ENCODE measurements at places on chromosomes 3 and 15.
A peak's percentile ranks its signal among the peaks of the same experiment; 100 is the strongest.

GRCh38 chr3:62169906-62170660 lies 203.3 kb downstream of the FEZF2 start:
- DNase-seq: no peak

GRCh38 chr15:69997813-69998212 lies 99.9 kb downstream of the TLE3 start:
- DNase-seq: no peak

DNA sequence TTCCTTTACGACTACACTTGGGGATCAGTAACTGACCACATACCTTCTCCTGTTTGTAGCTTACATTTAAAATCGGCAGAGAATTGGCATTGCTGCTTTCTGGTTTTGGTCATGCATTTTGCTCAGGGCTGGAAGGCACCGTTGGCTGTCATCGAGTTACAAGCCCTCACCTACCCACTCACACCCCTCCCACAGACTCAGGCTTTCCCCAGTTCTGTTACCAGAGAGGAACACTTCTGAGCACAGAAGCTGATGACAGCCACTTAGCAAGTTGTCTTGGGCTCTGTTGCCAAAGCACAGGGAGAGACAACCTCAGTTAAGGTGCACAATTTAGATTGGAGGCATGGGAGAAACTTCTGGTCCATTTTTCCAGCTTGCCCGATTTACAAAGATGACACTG lies 204.8 kb upstream of the TOPAZ1 start:
- DNase-seq: no peak

DNA sequence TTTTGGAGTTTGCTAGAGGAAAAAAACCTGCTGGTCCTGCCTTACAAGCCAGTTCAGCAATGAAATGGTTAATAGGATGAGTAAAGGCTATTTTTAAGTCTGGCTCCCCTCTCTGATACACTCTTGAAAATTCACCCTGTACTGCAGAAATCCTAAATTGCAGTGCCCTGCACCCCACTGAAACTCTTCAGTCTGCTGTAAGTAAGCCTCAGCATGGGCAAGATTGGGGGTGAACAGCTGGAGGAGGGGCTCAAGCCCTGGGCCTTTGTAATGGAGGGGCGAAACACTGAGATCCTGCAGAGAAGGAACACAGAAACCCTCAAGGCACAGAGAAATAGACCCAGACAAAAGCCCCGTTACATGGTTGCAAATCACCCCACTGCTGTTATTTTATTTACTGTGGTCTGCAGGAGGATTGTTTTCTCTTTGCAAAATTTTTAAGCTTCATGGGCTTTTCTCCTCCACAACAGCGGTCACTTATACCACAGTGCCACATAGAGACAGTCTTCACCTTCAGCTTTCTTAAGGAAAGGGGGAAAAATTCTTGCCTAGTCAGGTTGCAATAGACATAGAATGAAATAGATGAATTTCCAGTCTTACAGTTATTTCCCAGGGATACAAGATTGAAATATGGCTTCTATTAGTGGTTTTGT lies 45.0 kb downstream of the SOX2 start:
- no peak for DNase-seq

DNA sequence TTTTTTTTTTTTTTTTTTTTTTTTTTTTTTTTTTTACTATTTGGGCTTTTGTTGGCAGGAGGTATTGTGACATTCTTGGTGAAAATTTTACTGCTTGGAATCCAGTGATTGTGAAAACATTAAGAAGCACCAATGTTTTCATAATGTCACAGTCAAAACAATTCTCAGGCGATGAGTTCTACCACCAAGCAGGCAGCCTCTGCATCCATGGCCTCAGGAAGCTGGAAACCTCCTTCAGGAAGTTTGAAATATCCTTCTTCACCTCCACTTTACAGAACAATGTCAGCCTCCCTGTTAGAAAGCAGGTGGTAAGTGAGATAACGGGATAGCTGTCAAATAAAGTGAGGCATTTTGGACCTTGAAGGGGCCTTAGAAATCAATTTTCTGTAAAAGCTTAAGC lies 98.3 kb downstream of the MEX3B start:
- peak; percentile 14 for DNase-seq

- DNase-seq: no peak
Measured at GRCh38 chr3:94414418-94414817, 351.6 kb downstream of the NSUN3 start.

- peak; percentile 54 for DNase-seq
Measured at GRCh38 chr3:194985031-194985578, 285.9 kb downstream of the XXYLT1 start.

GRCh38 chr3:160464321-160464720 lies 14.7 kb upstream of the TRIM59 start:
- no peak for DNase-seq

DNA sequence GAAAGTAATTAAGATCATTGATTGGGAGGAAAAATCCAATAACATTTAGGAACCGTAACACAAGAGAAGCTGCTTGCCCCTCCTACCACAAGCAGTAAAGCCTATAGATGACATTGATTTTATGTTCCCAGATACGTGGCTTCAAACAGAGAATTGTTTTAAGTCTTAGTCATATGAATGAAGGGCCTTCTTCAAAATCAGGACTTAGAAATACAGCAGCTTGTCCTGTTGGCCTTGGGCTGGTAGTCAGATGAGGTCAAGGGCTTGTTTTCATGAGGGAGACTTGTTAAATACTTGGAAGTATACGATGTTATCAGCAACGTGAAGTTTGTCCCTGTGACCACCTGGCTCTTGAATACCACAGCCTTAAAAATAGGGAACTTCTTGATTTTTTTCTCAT lies 114.4 kb downstream of the VGLL4 start:
- DNase-seq: no peak

DNA sequence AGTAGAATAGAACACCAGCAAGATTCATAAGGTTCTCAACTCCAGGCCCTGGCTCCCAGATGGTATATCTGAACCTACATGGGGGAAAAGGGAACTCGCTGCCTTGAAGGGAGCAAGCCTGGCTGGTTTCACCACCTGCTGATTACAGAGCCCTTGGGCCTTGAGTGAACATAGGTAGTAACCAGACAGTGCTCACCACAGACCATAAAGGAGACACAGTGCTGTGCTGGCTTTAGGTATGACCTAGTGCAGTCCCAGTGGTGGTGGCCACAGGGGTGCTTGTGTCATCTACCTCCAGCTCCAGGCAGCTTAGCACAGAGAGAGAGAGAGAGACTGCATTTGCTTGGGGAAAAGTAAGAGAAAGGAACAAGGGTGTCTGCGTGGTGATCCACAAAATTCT lies 409.8 kb downstream of the FGF12 start:
- no peak for DNase-seq

DNA sequence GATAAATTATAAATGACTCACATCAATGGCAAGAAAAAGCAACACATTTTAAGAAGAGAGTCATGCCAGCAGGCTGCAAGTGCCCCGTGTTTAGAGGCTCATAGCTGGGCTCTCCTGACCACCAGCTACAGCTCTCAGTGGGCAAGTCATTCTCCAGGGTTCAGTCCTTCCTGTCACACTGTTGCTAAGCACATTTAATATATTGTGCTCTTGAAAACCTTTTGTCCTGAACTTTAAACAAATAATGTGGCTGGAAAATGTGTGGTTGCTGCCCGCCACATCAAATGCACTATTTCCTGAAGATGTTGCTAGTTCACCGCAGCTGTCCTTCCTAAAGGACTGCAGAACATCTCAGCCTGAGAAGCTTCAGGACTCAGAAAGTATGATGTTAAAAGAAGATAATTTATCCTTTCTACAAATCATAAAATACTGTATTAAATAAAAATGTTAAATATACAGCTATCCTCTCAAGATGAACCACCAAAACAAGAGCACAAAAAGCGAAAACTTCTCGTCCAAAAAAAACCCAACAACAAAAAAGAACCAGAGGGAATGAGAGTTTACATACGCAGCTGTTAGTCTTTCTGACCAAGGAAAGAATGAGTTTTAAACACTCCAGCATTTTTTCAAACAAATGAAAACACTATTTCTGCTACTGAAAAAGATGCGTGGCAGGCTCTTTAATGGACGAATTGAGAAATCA lies 951 bp downstream of the TARS3 start:
- DNase-seq: no peak

- no peak for DNase-seq
Measured at GRCh38 chr15:93321881-93322282, 232.9 kb upstream of the RGMA start.

GRCh38 chr15:63948971-63949370 lies 97.3 kb downstream of the DAPK2 start:
- DNase-seq: no peak

- DNase-seq: no peak
Measured at GRCh38 chr3:43128464-43128863, 22.6 kb upstream of the POMGNT2 start.

- DNase-seq: no peak
Measured at GRCh38 chr15:57780471-57780870, 74.0 kb downstream of the POLR2M start.

GRCh38 chr3:170848292-170848917 lies 21.6 kb downstream of the RPL22L1 start:
- peak; percentile 11 for DNase-seq

DNA sequence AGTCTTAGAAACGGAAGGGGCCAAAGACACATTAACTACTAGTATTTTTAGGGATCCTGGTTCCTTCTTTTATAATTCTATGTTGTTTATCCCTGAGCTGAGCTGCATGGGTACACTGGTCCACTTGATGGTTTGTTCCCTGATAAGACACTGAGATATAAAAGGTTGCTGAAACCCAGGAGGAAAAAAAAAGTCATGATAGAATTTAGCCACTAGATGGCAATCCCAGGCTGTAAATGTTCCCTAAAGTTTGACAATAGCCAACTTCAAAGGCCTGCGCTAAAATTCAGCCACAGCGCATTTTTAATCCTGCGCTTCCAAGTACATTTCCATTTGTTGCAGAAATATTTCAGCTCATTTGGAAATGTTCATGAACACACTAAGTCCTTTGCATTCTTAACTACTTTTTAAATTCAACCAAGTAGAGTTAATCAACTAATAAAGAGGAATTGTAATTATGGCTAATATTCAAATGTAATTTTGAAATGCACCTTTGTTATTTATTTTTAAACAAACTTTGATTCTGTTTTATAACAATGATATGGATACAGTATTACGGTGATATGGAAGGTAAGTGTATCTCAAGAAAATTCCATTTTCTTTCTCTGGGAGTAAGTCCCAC lies 249.3 kb upstream of the FEZF2 start:
- DNase-seq: peak; percentile 13

DNA sequence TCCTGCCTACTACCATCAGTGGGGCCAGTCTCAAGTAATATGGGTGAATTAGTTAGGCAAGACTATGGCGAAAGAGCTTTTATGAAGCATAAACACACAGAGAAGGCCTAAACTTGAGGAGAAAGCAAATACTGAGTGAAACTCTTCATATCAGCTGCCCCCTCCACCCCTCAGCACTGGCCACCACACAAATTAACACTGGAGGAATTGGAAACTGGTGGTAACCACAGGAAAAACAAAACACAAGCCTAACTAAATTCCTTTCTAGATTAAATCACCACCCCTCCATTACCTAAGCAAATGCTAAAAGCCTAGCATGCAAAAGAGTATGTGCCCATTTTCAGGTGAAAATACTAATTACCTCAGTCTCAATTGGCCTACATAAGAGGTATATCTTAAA lies 774.7 kb upstream of the NECTIN3 start:
- DNase-seq: no peak

GRCh38 chr3:98768961-98769360 lies 5.8 kb downstream of the ST3GAL6 start:
- DNase-seq: peak; percentile 17

GRCh38 chr3:80733522-80734176 lies 965.9 kb upstream of the ROBO1 start:
- peak; percentile 4 for DNase-seq

DNA sequence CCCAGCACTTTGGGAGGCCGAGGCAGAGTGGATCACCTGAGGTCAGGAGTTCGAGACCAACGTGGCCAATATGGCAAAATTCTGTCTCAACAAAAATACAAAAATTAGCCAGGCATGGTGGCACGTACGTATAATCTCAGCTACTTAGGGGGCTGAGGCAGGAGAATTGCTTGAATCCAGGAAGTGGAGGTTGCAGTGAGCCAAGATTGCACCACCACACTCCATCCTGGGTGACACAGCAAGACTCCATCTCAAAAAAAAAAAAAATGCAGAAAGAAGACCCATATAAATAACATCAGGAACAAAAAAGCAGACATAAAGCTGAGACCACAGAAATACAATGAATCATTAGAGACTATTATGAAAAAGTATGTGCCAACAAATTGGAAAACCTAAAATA lies 235.2 kb upstream of the VEPH1 start:
- no peak for DNase-seq

GRCh38 chr3:186902154-186902553 lies 28.2 kb upstream of the ST6GAL1 start:
- DNase-seq: no peak

DNA sequence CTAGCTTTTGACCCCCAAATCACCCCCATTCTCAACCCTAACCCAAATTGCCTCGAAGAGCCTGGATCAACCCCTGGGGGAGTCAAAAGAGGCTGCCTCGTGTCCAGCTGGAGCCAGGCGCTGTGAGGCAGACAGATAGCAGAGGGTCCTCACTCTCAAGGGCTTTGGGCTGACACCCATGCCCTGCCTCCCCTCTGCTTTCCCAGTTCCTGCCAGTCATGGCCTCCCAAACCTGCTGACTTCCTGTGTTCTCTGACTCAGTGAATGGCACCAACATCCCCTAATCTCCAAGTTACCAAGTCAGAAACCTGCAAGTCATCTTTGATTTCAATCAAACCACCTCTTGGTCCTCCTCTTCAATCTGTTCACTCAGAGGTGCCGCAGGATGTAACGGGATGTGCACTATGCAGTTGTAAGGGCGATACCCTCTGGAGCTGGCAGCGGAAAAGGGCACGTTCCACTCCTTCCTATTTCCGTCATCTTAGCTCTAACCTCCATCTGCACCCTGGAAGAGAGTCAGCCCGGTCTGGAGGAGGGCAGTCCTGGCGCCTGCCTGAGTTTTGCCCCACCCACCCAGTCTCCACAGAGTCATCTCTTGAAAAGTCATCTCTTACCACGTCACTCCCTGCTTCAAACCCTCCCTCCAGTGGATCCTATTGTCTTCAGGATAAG lies 52.4 kb upstream of the FAM174B start:
- DNase-seq: no peak

DNA sequence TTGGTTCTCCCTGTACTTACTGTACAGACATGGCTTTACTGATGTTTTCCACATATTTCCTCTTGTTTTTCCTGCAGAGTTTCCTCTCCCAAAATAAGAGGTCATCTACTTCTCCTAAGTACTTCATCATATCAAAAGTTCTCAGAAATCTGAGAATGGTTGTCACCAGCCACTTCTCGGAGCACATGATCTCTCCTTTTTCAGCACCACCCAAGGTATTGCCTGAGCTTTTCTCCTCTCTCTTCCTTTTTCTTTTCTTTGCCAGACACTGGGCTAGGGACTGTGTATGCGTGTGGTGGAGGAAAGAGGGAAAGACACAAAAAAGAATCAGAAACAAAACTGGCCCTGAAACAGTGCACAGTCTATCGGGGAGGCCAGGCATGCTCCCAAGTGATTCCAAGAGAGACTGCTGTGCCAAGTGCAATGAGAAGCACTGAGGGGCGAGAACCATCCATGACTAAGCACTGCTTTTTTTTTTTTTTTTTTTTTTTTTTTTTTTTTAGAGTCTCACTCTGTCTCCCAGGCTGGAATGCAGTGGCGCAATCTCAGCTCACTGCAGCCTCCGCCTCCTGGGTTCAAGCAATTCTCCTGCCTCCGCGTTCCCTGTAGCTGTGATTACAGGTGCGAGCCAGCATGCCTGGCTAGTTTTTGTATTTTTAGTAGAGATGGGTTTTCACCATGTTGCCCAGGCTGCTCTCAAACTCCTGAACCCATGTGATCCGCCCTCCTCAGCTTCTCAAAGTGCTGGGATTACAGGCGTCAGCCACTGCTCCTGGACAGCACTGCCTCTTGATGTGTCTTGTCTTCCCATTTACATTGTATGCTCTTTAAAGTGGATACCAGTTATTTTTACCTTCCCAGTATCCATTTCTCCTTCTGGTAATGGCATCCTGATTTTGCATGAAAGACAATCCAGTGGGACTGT lies 194.0 kb upstream of the FEZF2 start:
- no peak for DNase-seq
